AG10803 (cell line): ENCODE measurements at places on chromosomes 16 and 17.

DNA sequence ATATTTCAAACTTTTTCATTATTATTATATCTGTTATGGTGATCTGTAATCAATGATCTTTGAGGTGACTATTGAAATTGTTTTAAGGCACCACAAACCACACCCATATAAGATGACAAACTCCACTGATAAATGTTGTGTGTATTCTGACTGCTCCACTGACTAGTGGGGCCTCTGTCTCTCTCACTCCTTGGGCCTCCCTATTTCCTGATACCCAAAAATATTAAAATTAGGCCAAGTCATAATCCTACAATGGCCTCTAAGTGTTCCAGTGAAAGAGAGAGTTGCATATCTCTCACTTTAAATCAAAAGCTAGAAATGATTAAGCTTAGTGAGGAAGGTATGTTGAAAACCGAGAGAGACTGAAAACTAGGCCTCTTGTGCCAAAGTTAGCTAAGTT is 23.4 kb downstream of the CYLD start:
- no peak for DNase-seq

DNA sequence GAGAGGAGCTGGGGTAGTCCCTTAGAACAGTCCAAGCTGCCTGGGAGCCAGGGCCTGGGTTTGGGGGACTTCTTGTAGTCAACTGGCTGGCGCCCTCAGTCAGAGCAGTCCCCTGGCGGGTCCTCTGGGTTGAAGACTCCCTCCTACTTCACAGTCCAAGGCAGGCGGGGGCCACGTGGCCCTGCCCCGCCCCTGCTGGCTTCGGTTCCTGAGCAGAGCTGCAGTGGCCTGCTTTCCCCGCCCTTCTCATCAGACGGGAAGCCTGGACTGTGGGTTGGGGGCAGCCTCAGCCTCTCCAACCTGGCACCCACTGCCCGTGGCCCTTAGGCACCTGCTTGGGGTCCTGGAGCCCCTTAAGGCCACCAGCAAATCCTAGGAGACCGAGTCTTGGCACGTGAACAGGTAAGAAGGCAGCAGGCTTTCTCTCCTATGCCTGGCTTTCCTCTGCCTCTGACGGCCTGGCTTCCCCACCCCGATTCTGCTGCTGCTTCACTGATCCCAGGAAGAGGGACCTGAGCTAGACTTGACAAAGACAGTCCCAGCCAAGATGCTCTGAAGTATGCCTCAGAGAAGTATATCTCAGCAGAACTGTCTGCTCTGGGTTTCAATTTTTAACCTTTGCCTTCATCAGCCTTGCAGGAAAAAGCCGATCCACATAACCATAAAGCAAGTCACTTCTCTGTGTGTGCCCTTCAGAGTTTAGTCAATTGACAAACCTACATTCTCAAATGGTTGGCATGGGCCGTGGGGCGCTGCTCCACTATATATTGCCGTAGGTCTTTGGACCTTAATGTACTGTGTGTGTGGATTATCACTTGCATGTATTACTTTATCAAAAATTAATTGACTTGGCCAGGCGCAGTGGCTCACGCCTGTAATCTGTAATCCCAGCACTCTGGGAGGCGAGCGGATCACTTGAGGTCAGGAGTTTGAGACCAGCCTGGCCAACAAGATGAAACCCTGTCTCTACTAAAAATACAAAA is 56.3 kb downstream of the SF3B3 start:
- DNase-seq = no peak

GRCh38 chr16:19784183-19784736 is 66.2 kb downstream of the IQCK start:
- DNase-seq = no peak

DNA sequence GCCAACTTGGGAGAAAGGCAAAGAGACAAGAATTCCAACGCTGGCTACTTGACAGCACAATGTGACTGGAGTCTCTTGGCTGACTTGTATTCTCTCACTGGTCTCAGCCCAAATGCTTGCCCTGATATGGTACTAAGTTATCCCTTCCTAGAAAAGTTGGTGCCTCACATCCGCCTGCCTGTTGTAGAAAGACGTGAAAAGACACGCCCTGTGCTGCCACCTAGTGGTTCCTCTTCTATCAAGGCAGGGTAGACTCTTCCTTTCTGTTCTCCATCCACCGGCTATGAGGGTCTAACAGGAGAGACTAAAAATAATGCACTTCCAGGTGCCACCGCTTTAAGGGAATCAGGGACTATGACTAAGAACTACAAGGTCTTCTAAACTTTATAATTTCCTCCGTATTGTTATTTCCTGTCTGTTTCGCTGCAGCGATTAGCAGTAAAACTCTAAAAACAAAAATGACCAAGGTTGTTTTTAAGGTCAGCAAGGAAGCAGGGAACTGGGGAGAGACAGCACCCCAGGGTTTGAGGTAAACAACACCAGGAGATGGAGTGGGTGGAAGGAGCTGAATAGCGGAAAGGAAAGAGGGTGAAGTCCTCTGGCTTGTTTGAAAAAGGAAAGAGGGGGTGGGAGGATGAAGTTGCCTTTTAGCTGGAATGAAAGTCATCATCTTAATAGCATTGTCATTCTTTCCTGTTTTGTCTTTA is 109.5 kb downstream of the YPEL2 start:
- peak; percentile 91 for DNase-seq

DNA sequence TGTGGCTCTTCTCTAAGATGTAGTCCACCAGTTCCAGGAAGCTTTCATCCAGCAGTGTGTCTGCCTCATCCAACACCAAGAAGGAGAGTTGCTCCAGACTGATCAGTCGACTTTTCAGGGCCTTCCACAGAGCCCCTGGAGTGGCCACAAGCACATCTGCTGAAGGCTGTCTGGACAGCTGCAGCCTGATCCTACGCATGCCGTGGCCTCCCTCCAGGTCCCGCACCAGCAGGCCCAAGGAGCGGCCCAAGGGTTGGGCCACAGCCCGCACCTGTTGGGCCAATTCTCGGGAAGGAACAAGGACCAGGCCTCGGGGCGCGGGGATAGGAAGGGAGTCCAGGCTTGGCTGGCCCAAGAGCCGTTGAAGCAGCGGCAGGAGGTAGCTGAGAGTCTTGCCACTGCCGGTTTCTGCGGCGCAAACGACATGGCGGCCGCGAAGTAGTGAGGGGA is 729 bp downstream of the DDX28 start:
- DNase-seq = no peak

DNA sequence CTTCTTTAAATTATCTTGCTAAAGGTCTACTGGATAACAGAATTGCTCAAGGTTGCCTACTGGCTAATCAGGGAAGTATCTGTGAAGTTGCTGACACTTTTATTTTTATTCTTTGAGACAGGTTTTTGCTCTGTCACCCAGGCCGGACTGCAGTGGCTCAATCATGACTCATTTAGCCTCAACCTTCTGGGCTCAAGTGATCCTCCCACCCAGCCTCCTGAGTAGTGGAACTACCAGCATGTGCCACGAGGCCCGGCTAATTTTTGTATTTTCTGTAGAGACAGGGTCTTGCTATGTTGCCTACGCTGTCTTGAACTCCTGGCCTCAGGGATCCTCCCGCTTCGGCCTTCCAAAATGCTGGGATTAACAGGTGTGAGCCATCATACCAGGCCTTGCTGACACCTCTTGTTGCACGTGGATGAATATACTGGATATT is 43.1 kb downstream of the GLG1 start:
- peak; percentile 27 for DNase-seq

- no peak for DNase-seq
Measured at GRCh38 chr16:50407351-50407750, 38.6 kb upstream of the BRD7 start.
